ENCODE measurements at places on chromosomes 12 and 14.

- no peak overlapping the region for H3K27ac ChIP-seq
- H3K4me3 ChIP-seq = no peak overlapping the region
- no peaks in the 10 kb centered on the region for H3K36me3 ChIP-seq
- no peaks in the 10 kb centered on the region for H3K4me1 ChIP-seq
- H3K27me3 ChIP-seq = no peaks in the 10 kb centered on the region
These were observed 377.3 kb downstream of the EMP1 start for GRCh38 chr12:13573698-13574321.

DNA sequence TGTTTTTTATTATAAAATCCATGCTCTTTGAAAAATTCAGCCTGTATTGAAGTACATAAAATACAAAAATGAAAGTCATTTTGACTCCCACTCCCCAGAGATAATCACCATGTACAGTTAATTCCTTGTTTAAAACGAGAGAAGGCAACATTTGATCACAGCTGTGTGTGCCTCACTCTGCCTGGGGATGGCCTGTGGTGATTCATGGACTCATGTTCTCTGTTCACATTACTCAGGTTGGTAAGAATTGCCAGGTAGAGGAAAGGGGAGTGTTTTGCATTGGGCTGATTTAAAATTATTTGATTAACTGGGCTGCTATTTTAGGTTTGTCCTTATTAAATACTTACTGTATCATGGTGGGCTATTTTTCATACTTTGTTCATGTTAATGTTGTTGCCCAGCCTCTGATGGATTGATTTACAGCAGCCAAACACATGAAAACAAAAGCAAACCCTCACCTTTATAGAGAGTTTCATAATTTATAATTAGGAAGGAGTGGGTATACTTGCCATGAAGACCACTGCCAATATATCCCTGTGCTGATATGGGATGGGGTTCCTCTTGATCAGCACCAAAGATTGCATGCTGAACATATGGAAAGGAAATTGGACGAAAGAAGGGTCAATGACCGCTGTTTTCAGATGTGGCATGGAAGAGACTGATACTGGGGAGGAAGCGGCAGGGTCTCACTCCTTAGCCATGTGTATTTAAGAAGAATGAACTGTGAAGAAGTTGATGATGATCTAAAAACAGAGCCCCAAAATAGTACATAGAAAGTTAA is 3.0 kb downstream of the ZBTB1 start:
- no peaks in the 10 kb centered on the region for H3K27me3 ChIP-seq
- peaks cover 12% of the 10 kb centered on the region for H3K4me1 ChIP-seq
- no peak for DNase-seq
- no peak overlapping the region for H3K4me3 ChIP-seq
- H3K36me3 ChIP-seq = no peaks in the 10 kb centered on the region

- H3K27me3 ChIP-seq = no peaks in the 10 kb centered on the region
- no peaks in the 10 kb centered on the region for H3K4me1 ChIP-seq
- H3K27ac ChIP-seq = no peak overlapping the region
- H3K4me3 ChIP-seq = no peak overlapping the region
These were observed 7.5 kb downstream of the IRAK4 start for GRCh38 chr12:43766291-43766690.

GRCh38 chr12:87363497-87364084 is 665.6 kb downstream of the C12orf50 start:
- H3K27me3 ChIP-seq = no peaks in the 10 kb centered on the region
- H3K27ac ChIP-seq = no peak overlapping the region
- DNase-seq = no peak
- no peak overlapping the region for H3K4me3 ChIP-seq
- no peaks in the 10 kb centered on the region for H3K36me3 ChIP-seq

- H3K36me3 ChIP-seq = no peaks in the 10 kb centered on the region
- no peak overlapping the region for H3K27ac ChIP-seq
- H3K27me3 ChIP-seq = peaks cover 3% of the 10 kb centered on the region
- H3K4me3 ChIP-seq = no peak overlapping the region
These were observed 62.6 kb downstream of the SLC24A4 start for GRCh38 chr14:92385561-92385960.

DNA sequence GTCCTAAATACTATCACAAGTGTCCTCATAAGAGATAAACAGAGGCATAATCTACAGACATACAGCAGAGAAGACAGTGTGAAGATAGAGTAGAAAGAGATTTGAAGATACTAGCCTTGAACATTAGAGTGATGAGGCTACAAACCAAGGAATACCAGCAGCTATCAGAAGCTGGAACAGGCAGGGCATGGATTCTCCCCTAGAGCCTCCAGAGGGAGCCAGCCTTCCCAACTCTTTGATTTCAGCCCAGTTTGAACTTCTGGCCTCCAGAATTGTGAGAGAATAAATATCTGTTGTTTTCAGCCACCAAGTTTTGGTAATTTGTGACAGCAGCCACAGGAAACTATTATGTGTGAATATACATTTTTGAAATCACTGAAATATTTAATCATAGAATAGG is 47.2 kb downstream of the CCDC91 start:
- no peak for DNase-seq
- H3K36me3 ChIP-seq = no peaks in the 10 kb centered on the region
- H3K27ac ChIP-seq = no peak overlapping the region
- H3K4me1 ChIP-seq = no peaks in the 10 kb centered on the region

DNA sequence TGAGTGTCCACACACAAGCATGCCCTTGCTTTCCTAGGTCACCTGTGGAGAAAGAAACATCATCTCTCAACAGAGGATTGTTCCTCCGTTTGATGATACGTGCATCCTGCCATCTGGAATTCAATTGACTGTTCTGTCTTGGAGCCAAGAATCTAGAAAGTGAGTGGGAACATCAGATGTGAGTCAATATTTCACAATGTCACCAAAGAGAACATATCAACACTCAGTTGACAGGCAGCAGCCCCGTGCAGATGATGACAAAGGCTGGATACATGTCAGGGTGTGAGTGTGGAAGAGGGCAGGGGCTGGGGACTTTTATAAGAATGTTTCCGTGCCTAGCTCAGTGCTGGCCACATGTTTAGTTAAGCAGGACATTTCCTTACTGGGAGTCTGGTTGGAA is 76.1 kb downstream of the TBC1D30 start:
- H3K27ac ChIP-seq = no peak overlapping the region
- H3K27me3 ChIP-seq = no peaks in the 10 kb centered on the region
- no peak overlapping the region for H3K4me3 ChIP-seq
- H3K36me3 ChIP-seq = no peaks in the 10 kb centered on the region
- no peaks in the 10 kb centered on the region for H3K4me1 ChIP-seq
- DNase-seq = no peak

- no peak overlapping the region for H3K4me3 ChIP-seq
- no peaks in the 10 kb centered on the region for H3K4me1 ChIP-seq
- H3K27me3 ChIP-seq = peaks cover 4% of the 10 kb centered on the region
- no peak overlapping the region for H3K27ac ChIP-seq
These were observed 62.1 kb downstream of the E2F7 start for GRCh38 chr12:77003246-77003645.

- peaks cover 41% of the 10 kb centered on the region for H3K36me3 ChIP-seq
- DNase-seq = no peak
- no peaks in the 10 kb centered on the region for H3K27me3 ChIP-seq
- H3K4me1 ChIP-seq = peaks cover under 1% of the 10 kb centered on the region
- no peak overlapping the region for H3K27ac ChIP-seq
These were observed 6.1 kb downstream of the NEK9 start for GRCh38 chr14:75120541-75121291.

- no peak overlapping the region for H3K4me3 ChIP-seq
- H3K27me3 ChIP-seq = no peaks in the 10 kb centered on the region
- DNase-seq = no peak
These were observed 2.7 kb downstream of the STK38L start for GRCh38 chr12:27246774-27247173.

GRCh38 chr12:116174904-116175303 is 102.6 kb downstream of the MED13L start:
- no peak overlapping the region for H3K4me3 ChIP-seq
- no peak overlapping the region for H3K27ac ChIP-seq
- H3K27me3 ChIP-seq = no peaks in the 10 kb centered on the region
- H3K36me3 ChIP-seq = no peaks in the 10 kb centered on the region
- no peak for DNase-seq

DNA sequence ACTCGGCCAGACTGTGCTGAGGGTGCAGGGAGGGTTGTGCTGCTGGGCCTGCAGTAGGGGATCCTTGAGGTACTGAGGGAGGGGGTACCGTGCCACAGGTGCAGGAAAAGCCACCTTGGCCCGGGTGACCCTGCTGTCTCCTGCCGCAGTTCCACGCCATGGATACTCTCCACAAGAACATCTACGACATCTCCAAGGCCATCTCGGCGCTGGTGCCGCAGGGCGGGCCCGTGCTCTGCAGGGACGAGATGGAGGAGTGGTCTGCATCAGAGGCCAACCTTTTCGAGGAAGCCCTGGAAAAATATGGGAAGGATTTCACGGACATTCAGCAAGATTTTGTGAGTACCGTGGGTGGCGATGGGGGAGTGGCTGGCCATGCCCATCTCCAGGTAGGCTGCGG is 14.0 kb upstream of the CRIP2 start:
- H3K4me3 ChIP-seq = no peak overlapping the region
- no peaks in the 10 kb centered on the region for H3K27me3 ChIP-seq
- DNase-seq = no peak
- H3K27ac ChIP-seq = no peak overlapping the region

DNA sequence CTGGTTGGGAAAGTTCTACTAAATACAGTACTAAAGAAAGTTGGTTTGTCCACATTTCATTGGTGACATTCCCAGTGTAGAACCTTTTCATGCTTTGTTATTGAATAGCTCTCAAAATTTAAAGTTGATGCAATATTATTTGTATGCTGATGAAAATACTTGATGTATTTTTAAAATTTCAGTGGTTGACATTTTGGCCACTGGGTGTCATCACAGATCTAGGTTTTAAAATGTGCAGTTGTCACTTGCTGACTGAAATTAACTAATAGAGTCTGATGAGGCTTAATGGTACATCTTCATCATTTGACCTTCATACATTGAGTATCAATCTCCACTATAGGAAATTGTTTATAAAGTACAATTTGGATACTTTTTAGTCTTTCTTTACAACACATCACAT is 37.1 kb downstream of the CMAS start:
- H3K4me3 ChIP-seq = no peak overlapping the region
- no peak overlapping the region for H3K27ac ChIP-seq
- H3K36me3 ChIP-seq = no peaks in the 10 kb centered on the region
- no peaks in the 10 kb centered on the region for H3K27me3 ChIP-seq

GRCh38 chr12:108592033-108592909 is 5.6 kb downstream of the TMEM119 start:
- H3K4me1 ChIP-seq = no peaks in the 10 kb centered on the region
- H3K27me3 ChIP-seq = no peaks in the 10 kb centered on the region
- no peak overlapping the region for H3K4me3 ChIP-seq

DNA sequence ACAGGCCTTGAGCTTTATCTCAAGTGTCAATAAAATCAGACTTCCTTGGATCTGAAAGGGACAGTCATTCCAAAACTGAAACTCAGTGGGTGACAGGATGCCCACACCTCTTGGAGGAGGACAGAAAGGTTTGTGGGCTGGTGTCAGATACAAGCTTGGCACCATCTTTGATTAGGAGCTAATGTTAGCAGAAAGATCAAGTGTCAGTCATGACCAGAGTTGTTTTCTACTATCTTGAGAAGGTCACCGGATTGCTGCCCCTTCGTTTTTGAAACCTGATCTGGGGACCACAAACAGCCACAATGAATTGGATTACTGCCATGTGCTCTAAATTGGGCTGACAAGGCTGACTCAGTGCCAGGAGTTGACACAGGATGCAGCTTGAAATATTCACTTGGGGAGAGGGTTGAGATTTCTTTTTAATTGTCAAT is 88.3 kb downstream of the OTOGL start:
- no peaks in the 10 kb centered on the region for H3K4me1 ChIP-seq
- no peaks in the 10 kb centered on the region for H3K36me3 ChIP-seq
- no peak overlapping the region for H3K4me3 ChIP-seq
- H3K27ac ChIP-seq = peak overlapping the region; percentile 37

GRCh38 chr12:57142121-57142520 is 5.3 kb downstream of the LRP1-AS start:
- no peaks in the 10 kb centered on the region for H3K27me3 ChIP-seq
- H3K4me1 ChIP-seq = peaks cover 36% of the 10 kb centered on the region
- DNase-seq = no peak
- H3K27ac ChIP-seq = no peak overlapping the region

- DNase-seq = no peak
- no peak overlapping the region for H3K4me3 ChIP-seq
- no peaks in the 10 kb centered on the region for H3K27me3 ChIP-seq
- H3K27ac ChIP-seq = no peak overlapping the region
These were observed 20.0 kb upstream of the ITGA5 start for GRCh38 chr12:54439096-54439495.

DNA sequence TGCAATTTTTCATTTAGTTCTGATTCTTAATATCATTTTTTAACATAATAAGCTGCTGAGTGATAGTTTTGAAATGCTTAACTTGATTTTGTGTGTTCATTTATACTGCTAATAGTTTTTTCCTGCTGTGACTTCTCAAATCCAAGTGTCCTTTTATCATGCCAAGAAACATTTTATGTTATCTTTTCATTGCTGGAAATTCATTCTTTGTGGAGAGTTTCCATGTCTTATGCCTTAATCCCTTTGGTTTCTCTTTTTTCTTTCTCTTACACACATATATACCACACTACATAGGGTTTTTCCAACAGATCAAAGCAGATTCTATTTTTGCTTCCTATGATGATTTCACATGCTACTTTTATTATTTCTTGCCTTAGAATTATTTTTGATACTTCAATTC is 981.1 kb downstream of the SLC6A15 start:
- no peak overlapping the region for H3K4me3 ChIP-seq
- H3K27ac ChIP-seq = no peak overlapping the region
- DNase-seq = no peak
- H3K4me1 ChIP-seq = no peaks in the 10 kb centered on the region

GRCh38 chr14:49966971-49967630 is 74.2 kb downstream of the ARF6 start:
- DNase-seq = no peak
- H3K27ac ChIP-seq = peak overlapping the region; percentile 92
- no peaks in the 10 kb centered on the region for H3K36me3 ChIP-seq
- H3K4me1 ChIP-seq = peaks cover 41% of the 10 kb centered on the region

- H3K36me3 ChIP-seq = no peaks in the 10 kb centered on the region
- H3K4me3 ChIP-seq = no peak overlapping the region
- peaks cover 10% of the 10 kb centered on the region for H3K4me1 ChIP-seq
- no peak for DNase-seq
These were observed 448.4 kb upstream of the SEL1L start for GRCh38 chr14:81982046-81982445.

DNA sequence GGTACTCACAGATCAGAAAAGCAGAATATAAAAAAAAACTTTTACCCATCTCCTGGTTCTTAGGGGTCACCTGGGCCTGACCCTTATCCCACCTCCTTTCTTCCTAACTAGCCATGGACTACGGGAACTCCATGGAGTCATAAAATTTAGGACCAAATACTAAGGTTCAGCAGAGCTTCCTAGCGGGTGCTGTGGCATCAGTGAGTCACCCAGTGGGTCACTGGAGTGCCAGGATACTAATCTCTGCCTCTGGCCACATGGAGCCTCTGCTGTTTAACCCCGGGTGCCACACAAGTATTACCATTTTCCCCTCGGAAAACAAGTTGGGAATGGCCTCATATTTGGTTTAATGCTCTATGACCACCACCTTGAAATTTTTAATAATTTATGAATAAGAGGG is 6.9 kb downstream of the ZBTB39 start:
- no peaks in the 10 kb centered on the region for H3K27me3 ChIP-seq
- DNase-seq = no peak
- peaks cover 6% of the 10 kb centered on the region for H3K4me1 ChIP-seq
- H3K27ac ChIP-seq = no peak overlapping the region
- peaks cover 70% of the 10 kb centered on the region for H3K36me3 ChIP-seq

GRCh38 chr14:25833341-25834126 is 764.3 kb downstream of the NOVA1 start:
- DNase-seq = peak; percentile 27
- H3K4me3 ChIP-seq = no peak overlapping the region
- H3K27ac ChIP-seq = no peak overlapping the region
- no peaks in the 10 kb centered on the region for H3K36me3 ChIP-seq
- H3K4me1 ChIP-seq = no peaks in the 10 kb centered on the region

Data from large intestine (tissue), 12 donors.